ENCODE measurements at places on chromosomes 7 and 10.

GRCh38 chr7:72493850-72494661 is 81.9 kb upstream of the CALN1 start:
- DNase-seq, result peak; percentile 38

GRCh38 chr7:117066668-117067067 is 113.4 kb downstream of the ST7 start:
- DNase-seq, result no peak

DNA sequence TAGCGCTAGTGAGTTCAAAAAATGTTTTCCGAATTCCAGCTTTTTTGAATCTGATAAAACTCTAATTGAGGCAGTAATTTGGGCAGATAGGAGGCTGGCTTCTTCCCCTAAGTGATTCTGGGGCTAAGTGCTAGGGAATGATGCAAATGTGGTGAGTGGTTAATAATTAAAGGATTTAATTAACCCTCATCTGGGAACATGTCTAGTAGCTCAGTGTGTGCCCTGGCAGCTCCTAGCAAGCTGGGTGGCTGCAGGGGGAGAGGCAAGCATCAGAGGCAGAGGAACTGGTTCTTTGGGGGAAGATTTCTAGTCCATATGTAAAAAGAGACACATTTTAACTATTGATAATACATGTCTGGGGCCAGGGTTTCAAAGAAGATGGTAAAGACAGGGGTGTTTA is 354.5 kb downstream of the WDR11 start:
- no peak for DNase-seq

GRCh38 chr7:22251281-22251680 is 105.7 kb downstream of the RAPGEF5 start:
- DNase-seq, result no peak

GRCh38 chr10:92517034-92517655 is 56.7 kb downstream of the IDE start:
- DNase-seq, result peak; percentile 29

GRCh38 chr7:80443325-80443724 is 68.5 kb downstream of the GNAT3 start:
- DNase-seq, result no peak

- DNase-seq, result no peak
Observed at GRCh38 chr7:91465595-91466061, 201.4 kb downstream of the FZD1 start.

DNA sequence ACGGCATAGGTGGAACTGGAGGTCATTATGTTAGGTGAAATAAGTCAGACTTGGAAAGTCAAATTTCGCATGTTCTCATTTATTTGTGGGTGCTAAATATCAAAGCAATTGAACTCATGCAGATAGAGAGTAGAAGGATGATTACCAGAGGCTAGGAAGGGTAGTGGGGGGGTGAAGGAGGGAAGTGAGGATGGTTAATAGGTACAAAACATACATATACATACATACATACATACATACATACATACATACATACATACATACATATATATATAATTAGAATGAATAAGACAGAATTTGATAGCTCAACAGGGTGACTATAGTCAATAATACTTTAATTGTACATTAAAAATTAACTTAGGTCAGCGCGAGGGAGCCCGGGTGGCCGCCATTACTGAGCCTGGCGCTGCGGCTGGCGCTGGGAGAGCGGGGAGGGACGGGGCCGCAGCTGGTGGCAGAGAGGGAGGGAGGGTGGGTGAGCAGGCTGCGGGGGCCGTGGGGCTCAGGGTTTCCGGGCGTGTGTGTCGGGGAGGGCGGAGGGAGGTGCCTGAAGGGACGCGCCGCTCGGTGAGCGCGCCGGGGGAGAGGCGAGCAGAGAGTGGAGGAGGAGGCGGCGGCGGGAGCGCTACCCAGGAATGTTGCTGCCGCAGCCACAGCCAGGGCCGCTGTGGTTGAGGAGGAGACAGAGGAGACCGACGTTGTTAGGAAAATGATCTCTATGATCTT is 85.8 kb upstream of the EGFR start:
- peak; percentile 65 for DNase-seq

- peak; percentile 46 for DNase-seq
Observed at GRCh38 chr10:110392868-110393740, 88.4 kb upstream of the SMNDC1 start.

DNA sequence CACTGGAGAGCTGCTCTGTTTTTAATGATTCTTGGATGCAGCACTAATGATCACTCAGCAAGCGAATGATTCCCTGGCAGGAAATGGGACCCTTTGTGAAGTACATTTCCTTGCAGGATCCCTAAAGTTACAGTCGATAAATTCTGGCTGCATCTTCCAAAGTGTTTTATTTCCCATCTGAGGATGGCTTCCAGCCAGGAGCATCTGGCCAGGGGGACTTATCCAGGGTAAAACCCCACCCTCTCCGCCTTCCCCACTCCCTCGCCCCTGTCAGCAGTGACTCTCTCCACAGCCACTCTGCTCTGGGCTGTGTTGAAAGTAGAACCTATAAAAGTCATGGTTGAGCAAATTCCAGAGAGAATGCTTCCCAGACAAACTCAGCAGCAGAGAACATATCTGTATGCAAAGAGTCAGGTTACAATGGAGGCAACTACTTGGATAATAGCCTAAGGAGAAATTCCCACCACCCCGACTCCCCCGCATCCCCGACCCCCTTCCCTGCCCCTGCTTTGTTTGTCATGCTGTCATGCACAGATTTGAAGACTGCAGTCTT is 111.0 kb upstream of the ANLN start:
- DNase-seq, result peak; percentile 44

GRCh38 chr10:9951481-9952257 is 1066.0 kb upstream of the CELF2 start:
- no peak for DNase-seq

DNA sequence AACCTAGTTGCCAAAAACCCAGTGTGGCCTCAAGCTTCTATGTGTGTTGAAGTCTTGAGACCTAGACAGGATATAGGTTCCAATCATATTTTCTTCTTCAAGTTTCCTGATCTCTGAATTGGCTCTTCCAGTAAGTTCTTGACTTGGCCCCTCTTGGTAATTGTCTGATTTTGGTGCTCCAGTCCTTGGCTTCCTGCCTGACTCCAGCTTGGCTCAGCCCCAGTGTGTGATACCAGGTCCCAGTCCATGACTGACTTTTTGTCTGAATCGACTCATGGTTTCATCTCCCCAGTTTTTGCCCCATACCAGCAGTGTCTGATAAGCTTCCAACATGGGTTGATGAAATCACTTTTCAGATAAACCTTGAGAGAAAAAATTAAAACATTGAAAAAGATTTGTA is 72.3 kb downstream of the FAS start:
- no peak for DNase-seq

DNA sequence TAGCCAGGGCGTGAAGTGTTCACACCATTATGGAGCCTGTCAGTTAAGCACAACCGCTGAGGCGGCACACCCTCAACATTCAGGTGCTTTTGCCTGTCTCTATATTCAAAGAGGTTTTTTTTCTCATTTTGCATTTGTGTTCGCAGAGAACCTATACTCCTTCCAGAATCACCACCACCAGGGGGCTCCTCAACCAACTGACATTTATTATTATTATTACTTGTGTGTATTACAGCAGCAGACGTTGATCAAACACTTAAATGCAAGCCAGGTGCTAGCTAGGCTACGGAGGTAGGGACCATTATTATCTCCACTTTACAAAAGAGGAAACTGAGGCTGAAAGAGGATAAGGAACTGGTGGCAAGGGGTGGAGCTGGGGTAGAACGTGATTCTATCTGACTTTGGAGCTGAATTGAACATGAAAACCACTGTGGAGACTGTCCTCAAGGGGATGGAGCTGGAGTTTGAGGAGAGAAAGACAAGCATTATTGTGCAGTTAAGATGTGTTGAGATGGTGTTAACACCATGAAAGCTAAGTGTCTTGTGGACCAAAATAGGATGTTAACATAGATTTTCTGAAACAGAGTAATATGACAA is 133.8 kb upstream of the PLXNA4 start:
- no peak for DNase-seq

GRCh38 chr7:5173496-5173895 is 16.5 kb upstream of the WIPI2 start:
- DNase-seq, result no peak

DNA sequence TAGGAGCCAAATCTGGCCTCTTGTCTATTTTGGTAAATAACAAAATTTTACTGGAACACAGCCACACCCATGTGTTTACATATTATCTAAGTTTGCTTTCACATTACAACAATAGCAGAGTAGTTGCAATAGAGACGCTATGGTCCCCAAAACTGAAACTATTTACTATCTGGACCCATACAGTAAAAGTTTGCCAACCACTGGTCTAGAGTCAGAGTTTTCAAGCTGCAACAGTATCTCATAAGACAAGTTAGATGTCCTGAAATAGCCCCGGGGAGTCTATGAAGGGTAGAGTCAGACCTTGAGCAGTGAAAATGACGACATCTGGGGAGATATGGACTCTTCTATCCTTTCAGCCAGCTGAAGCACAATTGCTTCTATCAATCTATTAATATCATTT is 74.2 kb downstream of the CTNNA3 start:
- DNase-seq, result no peak

GRCh38 chr7:74017125-74017524 is 10.8 kb upstream of the ELN start:
- DNase-seq, result no peak

GRCh38 chr10:2463316-2463715 is 604.0 kb upstream of the PFKP start:
- no peak for DNase-seq

GRCh38 chr10:129626796-129627435 is 159.9 kb downstream of the MGMT start:
- peak; percentile 26 for DNase-seq

DNA sequence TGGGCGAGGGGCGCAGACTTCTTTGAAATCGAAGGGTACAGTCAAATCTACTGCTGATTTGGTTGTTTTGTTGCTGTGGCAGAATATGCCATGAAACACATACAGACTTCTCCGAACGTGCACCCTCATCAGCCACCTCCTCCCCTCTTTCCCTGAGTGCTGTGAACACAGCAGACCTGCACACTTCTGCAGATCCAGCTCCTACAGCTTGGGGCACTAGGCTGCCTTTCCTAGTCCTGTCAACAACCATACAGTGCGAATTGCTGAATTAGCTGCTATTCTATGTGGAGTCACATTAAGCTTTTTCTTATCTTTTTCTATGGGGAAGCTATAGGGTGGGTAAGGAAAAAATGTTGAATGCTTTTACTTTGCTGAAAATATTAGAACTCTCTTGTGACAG is 57.5 kb downstream of the COL17A1 start:
- no peak for DNase-seq

DNA sequence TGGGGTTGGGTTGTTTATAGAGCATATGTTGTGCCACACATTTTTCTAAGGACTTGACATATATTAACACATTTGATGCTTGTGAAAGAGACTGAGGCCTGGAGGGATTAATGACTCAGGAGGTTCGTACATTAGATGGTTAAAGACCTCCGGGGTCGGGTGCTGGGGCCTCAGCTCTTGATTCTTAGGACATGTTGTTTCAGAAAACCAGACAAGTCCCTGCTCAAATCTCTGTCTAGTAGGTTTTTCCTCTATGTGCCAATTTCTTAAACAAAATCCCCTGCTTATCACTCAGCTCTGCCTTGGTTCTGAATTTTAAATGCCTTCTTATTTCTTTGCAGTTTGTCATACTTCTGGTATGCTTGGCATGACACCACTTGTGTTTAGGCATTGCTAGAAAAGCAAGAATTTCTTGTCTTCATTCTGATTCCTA is 5.8 kb downstream of the UPP1 start:
- DNase-seq, result no peak

GRCh38 chr10:77661674-77662073 is 24.1 kb upstream of the KCNMA1 start:
- no peak for DNase-seq

GRCh38 chr7:139647814-139648390 is 124.4 kb downstream of the CLEC2L start:
- DNase-seq, result no peak

DNA sequence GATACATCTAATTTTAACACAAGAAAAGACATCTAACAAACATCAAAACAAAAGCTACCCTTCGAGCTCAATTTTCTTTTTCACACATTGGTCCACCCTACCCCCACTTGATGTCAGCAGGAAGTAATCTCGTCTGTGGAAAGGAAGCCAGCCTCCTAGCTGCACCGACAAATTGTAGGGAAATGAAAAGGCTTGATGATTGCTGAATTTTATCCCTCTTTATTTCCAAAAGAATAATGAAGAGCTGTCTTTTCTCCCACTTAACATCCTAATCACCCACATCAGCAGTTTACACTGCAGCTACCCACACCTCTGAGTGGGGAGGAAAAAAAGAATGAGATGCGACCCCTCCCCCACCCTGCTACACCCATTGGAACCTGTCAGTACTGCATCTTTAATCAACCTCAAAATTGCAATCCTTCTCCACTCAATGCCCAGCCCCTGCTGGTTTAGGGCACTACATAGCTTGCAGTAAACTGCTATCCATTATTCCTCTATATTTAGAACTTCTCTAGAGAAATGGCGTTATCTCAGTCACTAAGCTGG is 10.6 kb upstream of the CPVL start:
- DNase-seq, result no peak

DNA sequence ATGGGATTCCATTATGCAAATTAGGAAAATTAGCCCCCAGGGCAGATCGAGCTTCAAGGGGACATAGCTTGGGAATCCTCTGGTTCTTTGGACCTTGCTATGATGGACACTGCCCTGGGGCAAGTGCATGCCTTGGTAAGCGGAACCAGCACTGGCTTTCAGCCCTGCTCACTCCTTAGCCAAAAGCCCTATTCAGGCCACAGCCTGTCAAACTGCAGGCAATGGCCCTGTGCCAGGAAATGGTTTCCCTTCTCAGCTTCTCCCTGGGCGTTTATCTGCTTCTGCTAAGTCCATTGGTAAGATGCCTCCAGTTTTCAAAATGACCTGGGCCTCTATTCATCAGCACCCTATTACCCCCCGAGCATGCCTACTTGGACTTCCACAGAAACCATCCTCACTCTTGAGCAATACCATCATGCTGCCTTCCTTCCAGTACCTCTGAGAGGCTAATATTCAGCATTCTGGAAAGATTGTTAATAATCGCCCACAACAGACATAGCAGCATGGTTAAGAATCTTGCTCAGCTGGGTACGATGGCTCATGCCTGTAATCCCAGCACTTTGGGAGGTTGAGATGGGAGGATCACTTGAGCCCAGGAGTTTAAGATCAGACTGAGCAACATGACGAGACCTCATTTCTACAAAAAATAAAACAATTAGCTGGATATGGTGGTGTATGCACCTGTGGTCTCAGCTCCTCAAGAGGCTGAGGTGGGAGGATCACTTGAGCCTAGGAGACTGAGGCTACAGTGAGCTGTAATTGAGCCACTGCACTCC is 918.6 kb upstream of the AUTS2 start:
- no peak for DNase-seq

GRCh38 chr7:40964610-40965009 is 738.3 kb downstream of the INHBA start:
- no peak for DNase-seq

GRCh38 chr10:14023673-14024328 is 306.9 kb downstream of the FRMD4A start:
- DNase-seq, result no peak

DNA sequence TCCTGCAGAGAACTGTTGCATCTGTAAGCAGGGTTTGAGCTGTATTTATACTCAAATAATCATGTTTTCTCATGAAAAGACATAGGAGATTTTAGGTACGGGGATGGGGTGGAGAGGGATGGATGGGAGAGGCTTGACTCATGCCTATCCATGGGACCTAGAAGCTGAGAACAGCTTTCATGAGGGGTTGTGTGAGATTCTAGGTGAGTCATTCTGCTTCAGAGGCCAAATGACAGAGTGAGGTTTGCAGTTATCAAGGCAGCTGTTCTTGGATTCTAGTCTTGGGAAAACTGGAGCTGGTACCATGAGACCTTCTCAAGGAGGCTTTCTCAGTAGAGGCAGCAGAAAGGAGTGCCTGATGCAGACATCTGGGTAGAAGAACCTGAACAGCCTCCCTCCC is 746.9 kb downstream of the TYW1 start:
- DNase-seq, result no peak
